Inflammatory macrophage (primary cell): ENCODE measurements at places on chromosomes 6 and 20.

DNA sequence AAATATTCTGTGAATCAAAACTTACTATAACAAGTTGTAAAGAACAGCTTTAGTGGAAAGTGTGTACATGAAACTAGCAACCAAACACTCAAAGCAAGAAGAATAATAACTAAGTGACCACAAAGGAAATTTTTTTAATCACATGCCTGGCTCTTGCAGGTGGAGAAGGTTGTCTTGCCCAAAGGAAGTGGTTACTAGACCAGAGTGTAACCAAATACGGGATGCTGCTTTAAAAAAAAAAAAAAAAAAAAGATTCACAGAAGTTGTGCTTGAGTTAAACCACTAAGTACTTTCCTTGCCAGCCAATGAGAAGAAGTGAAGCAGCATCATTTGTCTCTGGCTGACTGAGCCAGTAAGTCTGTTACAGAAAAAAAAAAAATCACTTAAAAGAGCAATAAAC, 19.1 kb upstream of the HLA-DQB1 start:
- peak; percentile 82 for DNase-seq

DNA sequence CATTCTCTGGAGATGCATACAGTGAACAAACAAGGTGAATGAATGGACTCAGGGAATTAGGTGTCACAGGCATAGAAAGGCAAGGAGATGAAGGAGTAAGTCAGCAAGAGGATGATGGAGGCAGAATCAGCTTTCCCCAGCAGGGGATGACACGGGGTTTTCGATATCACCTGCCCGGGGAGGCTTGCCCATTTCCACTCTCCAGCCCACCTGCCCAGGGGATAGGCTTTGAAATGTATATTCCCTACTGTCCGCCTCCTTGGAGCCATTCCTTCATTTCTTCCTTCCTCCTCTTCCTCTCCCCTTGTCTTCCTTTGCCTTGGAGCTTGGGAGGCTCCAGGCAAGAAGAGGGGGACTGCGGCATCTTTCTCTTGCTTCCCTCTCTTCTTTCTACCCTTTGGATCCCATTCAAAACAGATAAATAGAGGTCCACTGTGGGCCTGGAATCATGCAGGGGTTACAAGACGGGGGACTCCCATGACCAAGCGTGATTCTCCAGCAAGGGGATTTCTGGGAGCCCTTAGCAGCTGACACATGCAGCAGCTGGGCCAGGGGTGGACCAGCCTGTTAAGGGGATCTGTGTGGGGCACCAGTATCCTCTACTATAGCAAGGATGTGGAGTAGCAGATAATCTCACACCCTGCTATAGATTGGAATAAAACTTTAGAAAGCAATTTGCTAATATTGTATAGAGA, 23.5 kb upstream of the RNF24 start:
- no peak for DNase-seq

DNA sequence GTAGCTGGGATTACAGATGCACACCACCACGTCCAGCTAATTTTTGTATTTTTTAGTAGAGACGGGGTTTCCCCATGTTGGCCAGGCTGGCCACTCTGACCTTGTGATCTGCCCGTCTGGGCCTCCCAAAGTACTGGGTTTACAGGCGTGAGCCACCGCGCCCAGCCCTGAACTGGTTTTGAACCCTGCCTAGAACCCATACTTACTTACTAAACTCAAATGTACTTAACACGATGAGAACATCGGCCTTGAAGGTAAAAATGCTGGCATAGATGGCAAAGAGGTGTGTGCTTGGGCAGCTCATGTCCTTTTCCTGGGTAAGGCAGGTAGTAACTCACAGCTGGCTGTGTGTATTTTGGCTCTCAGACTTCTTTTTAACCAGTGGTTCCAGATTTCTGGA, 3.2 kb upstream of the ARMC12 start:
- no peak for DNase-seq

DNA sequence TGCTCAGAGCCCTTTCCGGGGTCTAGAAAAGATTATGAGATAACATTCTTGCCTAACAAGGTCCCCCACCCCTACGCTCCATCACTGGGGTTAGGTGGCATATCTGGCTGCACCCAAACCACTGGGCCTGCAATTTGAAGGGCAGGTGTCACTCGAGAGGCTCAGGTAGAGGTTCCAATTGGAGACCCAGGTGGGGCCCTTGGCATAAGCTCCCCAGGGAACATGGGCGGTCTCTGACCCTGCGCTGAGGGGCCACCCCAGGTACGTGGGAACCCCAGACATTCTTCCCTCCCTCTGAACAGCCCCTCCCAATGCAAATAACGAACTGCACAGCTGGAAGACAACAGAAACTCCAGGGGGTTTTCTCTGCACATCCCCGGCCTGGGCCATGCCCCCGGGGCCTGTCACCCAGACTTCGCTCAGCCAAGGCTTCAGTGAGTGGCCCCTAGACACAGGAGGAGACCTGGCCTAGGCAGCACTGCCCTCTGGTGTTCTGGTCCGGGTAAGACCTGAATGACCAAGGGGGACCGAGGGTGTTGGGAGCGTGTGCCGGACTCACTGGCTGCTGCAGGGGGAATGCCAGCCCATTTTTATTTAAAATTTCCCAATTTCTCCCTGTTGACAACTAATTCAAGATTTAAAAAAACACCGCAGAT, 47.5 kb downstream of the DSTN start:
- peak; percentile 29 for DNase-seq

- DNase-seq, result no peak
Measured at GRCh38 chr6:113380591-113380990, 476.6 kb upstream of the MARCKS start.

DNA sequence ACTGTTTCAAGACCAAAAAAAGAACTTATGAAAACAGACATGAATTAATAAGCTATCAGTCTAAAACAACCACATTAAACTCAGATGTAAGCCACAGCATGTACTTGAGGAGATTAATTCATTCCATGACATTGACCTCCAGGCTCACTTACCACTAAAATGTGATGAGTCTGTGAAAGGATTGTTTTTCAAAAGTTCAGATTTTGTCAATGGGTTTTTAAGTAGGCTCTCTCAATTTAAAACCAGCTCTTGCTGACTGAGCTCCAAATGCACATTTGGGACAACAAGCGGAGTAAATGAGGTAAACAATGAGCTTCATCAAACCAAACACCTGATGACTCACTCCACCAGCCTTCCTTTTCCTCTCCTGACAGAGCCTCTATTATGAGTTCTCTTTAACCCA, 197.0 kb downstream of the SIM1 start:
- no peak for DNase-seq

DNA sequence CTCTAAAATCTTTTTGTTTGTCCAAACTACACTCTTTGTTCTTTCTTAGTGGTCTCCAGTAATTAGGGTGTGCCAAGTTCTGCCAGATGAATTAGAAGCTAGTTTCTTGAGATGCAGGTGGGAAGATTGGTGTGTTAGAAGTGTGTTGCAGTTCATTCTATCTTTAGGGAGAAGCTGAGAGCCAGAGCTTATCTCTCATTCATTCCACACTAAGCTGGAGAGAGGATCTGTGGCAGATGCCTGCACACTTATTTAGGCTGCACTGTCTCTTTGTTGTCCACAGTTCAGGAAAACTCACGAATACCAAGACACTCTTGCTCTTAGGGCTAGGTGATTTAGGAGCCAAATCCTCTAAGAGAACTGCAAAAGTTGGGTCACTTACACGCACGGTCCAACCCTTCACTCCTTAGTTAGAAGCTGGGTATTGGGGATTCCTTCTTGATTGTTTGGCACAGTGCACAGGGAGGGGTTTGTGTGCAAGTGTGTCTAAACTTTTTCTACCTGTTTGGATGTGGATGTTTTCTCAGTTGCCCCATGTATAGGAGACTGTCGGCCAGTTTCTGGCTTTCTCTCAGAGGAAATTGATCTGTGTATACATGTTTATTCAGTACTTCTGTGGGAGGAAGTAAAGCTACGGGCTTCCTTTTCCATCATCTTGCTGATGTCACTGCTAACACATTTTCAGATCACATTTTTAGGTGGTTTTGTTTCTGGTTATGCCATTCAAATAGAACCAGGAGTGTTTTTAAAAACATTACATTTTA, 49.5 kb downstream of the SMAP1 start:
- no peak for DNase-seq

DNA sequence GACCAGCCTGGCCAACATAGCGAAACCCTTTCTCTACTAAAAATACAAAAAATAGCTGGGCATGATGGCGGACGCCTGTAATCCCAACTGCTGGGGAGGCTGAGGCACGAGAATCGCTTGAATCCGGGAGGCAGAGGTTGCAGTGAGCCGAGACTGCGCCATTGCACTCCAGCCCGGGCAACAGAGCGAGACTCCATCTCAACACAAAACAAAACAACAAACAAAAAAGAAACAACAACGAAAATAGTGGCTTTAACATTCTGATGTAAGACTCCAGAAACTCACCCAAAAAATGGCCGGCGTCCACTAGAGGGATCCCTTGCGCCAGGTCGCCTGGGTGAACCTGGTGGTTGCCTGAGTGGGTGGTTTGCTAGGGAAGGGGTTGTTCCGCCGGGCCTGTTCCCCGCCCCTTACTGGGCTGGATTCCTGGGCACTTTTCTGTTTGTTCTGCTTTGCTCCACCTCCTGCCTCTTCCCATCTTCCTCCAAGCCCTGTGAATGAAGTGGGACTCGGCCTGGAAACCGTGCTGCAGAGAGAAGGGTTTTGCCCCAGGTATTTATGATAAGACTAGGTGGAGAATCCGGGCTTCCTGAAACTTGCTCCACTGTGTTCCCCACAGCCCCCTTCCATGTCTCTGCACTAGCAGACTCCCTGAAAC, 1.5 kb downstream of the PABPC1L start:
- peak; percentile 58 for DNase-seq
